Pericardium fibroblast (primary cell): ENCODE measurements at places on chromosomes 16 and 17. TPM values are rescaled to one million over a fixed set of nuclear protein-coding genes. Genes with fewer than 3 reads are reported as not detected.

TAT gene
- not detected in 2 replicates for total RNA-seq

MGAT5B gene
- 1.4 and 2.7 TPM in 2 replicates for total RNA-seq

SMIM22 gene
- total RNA-seq: not detected in 2 replicates

KRT33A gene
- total RNA-seq: not detected in 2 replicates

GPR179 gene
- under 0.01 TPM in 1 of 2 replicates, not detected in the other for total RNA-seq

NLGN2 gene
- 13.5 and 18.6 TPM in 2 replicates for total RNA-seq

NAA38 gene
- 83.2 and 132 TPM in 2 replicates for total RNA-seq

ALOX12B gene
- not detected in 2 replicates for total RNA-seq

WWOX gene
- total RNA-seq: 9.3 and 11.4 TPM in 2 replicates

C17orf67 gene
- 1.3 and 2.0 TPM in 2 replicates for total RNA-seq

AIPL1 gene
- not detected in 2 replicates for total RNA-seq

SPHK1 gene
- total RNA-seq: 32.8 and 36.4 TPM in 2 replicates

CCDC144A gene
- total RNA-seq: 0.70 and 1.6 TPM in 2 replicates

ATAD5 gene
- total RNA-seq: 0.47 and 0.68 TPM in 2 replicates

C16orf92 gene
- total RNA-seq: not detected in 2 replicates

ZSCAN10 gene
- total RNA-seq: not detected in 2 replicates

VWA3A gene
- total RNA-seq: not detected in 2 replicates

SPATA33 gene
- total RNA-seq: 2.0 and 7.6 TPM in 2 replicates

METRN gene
- 119 and 164 TPM in 2 replicates for total RNA-seq

MT1M gene
- total RNA-seq: 0.82 TPM in 1 of 2 replicates, not detected in the other

SALL1 gene
- total RNA-seq: 1.6 and 1.9 TPM in 2 replicates

KRTAP4-9 gene
- not detected in 2 replicates for total RNA-seq

EFNB3 gene
- 3.3 and 4.9 TPM in 2 replicates for total RNA-seq

LRRC37A gene
- total RNA-seq: 1.1 TPM in 1 of 2 replicates, not detected in the other

HOXB9 gene
- total RNA-seq: 2.8 TPM in 1 of 2 replicates, not detected in the other

KCNH4 gene
- total RNA-seq: not detected in 2 replicates

GPR142 gene
- total RNA-seq: not detected in 2 replicates

HBA1 gene
- total RNA-seq: 1.9 TPM in 1 of 2 replicates, not detected in the other

CD300LB gene
- not detected in 2 replicates for total RNA-seq

CACNA1H gene
- 2.6 and 2.8 TPM in 2 replicates for total RNA-seq

ADORA2B gene
- total RNA-seq: 14.9 and 92.7 TPM in 2 replicates

MLKL gene
- 2.8 and 4.6 TPM in 2 replicates for total RNA-seq

MRC2 gene
- total RNA-seq: 300 and 438 TPM in 2 replicates

NPIPB12 gene
- total RNA-seq: 3.3 and 7.9 TPM in 2 replicates

C17orf78 gene
- not detected in 2 replicates for total RNA-seq

TMEM235 gene
- total RNA-seq: not detected in 2 replicates

RNF112 gene
- total RNA-seq: 2.3 and 11.3 TPM in 2 replicates

RNU2-1 gene
- total RNA-seq: not detected in 2 replicates

PLA2G10 gene
- total RNA-seq: not detected in 2 replicates

WNT9B gene
- not detected in 2 replicates for total RNA-seq

HOXB1 gene
- not detected in 2 replicates for total RNA-seq

TBC1D3B gene
- not detected in 2 replicates for total RNA-seq
